ENCODE measurements at places on chromosomes 12 and 14.
A peak's percentile ranks its signal among the peaks of the same experiment; 100 is the strongest.

- DNase-seq = no peak
These were observed 110.7 kb downstream of the KIF26A start for GRCh38 chr14:104249089-104249488.

- peak; percentile 90 for DNase-seq
These were observed 83.9 kb downstream of the STXBP6 start for GRCh38 chr14:24965934-24966578.

DNA sequence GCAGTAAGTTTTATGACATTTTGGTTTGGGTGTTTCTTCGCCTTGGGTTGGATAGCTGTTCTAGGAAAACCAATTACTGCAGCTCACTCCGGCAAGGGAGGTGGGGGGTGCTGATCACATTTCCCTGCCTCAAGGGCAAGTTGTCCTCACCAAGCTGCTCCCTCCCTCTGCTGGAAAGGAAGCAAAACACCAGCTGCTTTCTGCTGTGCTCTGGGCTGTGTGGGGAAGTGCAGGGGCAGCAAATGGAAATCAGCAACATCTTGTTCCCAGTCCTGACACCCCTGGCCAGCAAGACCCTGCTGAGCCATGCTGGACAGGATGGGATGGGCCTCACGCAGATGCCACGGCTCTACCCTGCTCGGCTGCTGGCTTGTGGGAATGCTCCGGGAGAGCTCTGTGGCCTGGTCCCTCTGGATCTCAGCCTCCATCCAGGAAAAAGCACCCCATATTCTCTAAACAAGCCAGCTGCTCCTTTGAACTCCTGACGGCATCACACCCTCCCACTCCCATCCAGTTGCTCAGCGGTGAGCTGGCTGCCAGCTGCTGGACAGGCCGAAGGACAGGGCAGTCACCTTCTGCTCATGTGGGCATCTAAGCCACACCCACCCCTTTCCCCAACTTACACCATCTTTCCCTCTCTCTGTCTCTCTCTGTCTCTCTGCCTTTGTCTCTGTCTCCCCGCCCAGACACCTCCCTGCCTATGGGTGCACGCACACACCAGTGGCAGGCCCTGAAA is 52.4 kb upstream of the EIF5 start:
- no peak for DNase-seq

GRCh38 chr12:3727877-3728632 is 24.9 kb downstream of the CRACR2A start:
- DNase-seq = peak; percentile 54

Data from fibroblast of skin of left biceps (primary cell).